ENCODE measurements at places on chromosomes 6 and 20.

DNA sequence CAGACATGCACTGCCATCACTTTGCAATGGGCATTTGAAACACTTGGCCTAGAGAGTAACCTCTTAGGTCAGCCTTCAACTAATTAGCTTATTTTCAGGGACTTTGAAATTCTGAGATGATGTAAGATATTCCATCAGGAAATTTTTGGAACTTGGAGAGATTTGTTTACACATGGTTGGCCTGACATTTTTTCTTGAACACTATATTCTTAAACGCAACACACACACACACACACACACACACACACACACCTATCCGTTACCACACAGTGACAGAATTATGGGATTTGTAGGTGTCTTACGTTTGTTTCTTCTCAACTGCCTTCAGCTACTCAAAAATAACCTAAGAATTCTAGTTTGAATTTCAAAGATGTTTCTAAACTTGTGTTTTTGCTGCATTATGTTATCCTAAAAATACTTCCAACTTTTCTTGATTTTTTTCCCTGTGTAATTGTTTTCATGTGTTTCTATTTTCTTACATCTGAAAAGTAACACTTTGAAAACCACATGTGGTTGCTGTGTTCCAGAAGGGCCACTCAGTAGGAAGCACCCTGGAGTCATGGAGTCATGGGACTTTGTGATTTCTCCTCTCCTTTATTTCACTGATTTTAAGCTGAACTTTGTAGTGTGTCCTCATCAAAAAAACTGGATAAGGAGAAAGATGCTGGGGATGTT, 31.9 kb downstream of the MARCKS start:
- DNase-seq: no peak

DNA sequence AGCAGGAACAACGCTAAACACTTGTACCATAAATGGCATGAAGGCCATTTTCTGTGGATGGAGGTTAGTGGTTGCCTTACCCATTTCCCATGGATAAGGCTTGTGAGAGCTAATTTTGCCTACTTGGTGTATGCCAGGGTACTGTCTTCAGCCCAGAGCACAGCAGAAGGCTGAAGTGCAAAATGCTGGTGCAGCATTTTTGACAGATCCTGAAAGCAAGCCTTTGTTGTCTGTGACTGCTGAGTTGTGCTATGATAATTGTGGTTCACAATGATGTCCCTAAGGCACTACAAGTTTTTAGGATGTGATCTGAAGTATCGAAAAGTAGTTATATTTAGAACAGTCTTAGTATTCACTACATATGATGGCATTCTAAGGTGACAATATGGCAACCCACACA, 14.7 kb upstream of the HMGN3 start:
- DNase-seq: no peak

DNA sequence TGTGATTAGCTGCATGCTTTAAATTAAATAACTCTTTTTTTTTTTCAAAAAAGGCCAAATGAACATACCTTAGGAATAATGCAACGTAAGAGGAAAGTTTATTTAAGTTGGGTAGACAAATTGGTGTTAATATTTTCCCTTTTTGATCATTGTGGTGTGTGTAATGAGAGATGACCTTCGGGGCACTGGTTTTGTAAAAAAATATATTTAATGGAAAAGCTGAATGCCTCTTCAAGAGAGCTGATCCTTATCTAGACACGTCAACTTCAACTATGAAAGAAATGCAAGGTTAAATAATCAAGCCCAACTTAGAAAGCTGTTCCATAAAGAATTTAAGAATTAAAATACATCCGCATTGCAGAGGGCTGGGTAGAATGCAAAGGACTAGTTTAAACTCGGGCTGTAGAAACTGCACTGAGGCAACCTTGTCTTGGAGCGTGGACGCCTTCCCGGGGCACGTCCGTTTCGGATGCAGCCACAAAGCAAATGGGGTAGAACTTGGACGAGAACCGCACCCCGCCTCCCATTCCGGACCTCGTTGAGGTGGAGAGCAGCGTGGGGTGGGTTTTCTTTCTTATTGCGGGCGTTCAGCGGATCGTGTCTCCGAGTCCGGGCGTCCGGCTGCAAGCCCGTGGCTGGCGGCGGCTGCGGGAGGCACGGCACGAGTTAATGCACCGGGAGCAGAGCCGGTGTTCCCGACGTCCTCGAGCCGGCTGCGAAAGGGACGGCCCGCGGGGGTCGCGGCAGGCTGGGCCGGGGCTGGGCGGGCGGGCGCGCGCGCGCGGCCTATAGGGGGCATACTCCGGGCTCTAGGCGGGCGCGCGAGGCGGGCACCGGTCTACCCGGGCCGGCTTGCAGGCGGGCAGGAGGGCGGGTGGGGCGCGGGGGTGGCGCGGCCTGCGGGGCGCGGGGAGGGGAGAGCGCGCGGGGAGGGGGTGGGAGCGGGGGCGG, 1.9 kb downstream of the JARID2 start:
- DNase-seq: peak; percentile 85

- no peak for DNase-seq
These were observed at the start of gene ADIG for GRCh38 chr20:38581013-38581412. Gene ADIG (plus strand): TSS chr20:38581197. CDS start chr20:38581251, 54 bp downstream.

GRCh38 chr6:84033523-84034451, at the start of gene MRAP2:
Gene MRAP2 (plus strand): TSS chr6:84033772. CDS start chr6:84055319, 21,547 bp downstream.
- peak; percentile 68 for DNase-seq

GRCh38 chr6:16619777-16620176, 141.5 kb downstream of the ATXN1 start:
- DNase-seq: no peak

- no peak for DNase-seq
These were observed 6.8 kb upstream of the EZR start for GRCh38 chr6:158825951-158826306.

DNA sequence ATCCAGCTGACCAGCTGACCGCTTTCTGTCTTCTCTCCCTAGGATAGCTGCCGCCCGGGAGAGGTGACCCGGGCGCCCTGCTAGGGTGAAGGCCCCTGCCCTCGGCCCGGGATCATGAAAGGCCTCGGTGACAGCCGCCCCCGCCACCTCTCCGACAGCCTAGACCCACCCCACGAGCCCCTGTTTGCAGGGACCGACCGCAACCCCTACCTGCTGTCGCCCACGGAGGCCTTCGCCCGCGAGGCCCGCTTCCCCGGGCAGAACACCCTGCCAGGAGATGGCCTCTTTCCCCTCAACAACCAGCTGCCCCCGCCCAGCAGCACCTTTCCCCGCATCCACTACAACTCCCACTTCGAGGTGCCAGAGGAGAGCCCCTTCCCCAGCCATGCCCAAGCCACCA, 109.7 kb upstream of the MYL9 start:
- no peak for DNase-seq

GRCh38 chr6:27176523-27177484, 70.7 kb upstream of the PRSS16 start:
- no peak for DNase-seq

GRCh38 chr6:67265996-67266921, 1368.8 kb upstream of the ADGRB3 start:
- peak; percentile 50 for DNase-seq

DNA sequence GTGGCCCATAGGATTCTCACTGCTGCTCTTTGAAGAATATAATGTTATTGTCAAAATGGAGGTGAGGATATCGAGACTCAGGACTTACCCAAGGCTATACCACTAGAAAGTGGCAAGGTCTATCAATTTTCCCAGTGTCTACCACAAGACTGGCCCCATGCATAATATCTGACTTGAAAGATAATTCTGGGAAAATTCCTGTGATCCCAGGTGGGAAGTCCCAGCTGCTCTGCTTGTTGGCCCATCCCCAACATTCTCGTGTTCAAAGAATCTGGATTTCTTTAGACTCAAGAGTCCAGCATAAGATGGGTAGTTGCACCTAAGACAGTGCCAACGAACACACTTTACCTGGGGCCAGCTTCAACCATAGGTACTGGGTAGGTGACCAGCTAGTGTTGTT, 120.7 kb upstream of the DTNBP1 start:
- DNase-seq: no peak

DNA sequence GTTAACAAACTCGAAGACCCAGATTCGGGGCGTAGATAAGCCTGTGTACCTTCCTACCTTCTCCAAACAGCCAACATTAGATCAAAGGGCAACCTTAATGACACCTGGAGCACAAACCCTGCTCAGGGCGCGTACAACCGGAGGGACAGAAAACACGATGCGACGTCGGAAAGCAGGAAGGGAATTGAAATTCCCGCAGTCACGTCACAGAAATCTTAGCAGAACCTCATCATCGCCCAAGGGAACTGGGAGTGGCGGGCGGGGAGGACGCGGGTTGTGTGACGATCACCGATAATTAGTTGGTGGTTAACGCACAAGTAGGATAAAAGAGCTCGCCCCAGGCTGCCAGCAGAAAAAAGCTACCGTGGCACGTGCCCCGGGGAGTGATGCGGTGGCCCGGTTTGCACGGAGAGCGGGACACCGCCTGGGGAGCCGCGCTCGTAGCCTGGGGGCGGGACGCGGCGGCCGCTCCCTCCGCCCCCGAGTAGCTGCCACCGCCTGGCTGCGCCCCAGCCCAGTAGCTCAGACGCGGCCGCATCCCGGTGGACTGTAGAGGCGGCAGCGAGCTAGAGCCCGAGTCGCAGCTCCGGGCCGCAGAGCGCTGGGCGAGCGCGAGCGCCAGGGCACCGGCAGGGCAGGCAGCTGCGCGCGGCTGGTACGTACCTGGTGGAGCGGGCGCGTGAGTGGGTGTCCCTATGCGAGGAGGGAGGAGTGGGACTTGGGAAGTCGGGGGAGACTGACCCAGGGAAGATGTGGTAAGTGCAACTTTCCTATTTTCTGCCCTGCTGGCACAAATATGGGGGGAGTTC, at the start of gene PKIB:
Gene PKIB, plus strand, starts transcription at position 525 of the 809 bp plus-strand sequence. CDS start 107,390 bp downstream, outside the sequence.
- peak; percentile 78 for DNase-seq

DNA sequence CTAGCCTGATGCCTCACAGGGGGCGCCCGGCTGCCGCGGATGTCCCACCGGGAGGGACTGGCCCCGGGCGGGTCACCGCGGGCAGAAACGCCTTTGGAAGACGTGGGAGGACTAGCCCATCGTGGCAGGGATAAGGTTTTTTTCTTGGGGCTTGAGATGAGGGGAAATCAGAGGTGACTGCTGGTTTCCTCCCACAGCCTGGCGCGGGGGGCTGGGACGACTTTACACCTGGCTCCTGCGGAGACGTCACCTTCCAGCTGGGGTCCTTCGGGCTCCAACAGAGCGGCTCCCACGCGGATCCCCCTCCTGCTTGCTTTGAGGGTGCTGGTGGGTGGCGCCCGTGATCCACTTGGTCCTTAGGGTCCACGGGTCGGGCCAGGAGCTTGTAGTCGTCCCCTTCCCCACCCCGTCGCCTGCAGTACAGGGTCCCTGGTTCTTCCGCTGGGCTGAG, 11.4 kb downstream of the ULBP3 start:
- no peak for DNase-seq
